ENCODE measurements at places on chromosomes 3 and 15.

DNA sequence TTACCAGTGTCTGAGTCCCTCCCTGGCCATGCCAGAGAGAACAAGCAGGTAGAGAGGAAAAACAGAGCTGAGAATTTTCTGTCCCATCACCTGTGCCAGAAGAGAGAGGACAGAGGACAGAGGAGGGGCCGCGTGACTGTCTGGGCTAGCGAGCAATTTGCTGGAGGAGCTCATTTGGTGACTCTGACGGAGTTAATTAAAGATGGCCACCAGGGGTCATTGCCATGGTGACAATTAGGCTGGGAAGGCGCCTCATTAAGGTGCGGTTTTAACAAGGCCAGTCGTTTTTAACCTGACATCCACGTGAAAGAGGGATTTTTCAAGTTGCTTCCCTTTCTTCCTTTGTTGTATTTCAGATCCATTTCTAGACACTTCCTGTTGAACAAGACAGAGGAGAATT lies 72.4 kb downstream of the RHCG start:
- no peak for ATAC-seq

DNA sequence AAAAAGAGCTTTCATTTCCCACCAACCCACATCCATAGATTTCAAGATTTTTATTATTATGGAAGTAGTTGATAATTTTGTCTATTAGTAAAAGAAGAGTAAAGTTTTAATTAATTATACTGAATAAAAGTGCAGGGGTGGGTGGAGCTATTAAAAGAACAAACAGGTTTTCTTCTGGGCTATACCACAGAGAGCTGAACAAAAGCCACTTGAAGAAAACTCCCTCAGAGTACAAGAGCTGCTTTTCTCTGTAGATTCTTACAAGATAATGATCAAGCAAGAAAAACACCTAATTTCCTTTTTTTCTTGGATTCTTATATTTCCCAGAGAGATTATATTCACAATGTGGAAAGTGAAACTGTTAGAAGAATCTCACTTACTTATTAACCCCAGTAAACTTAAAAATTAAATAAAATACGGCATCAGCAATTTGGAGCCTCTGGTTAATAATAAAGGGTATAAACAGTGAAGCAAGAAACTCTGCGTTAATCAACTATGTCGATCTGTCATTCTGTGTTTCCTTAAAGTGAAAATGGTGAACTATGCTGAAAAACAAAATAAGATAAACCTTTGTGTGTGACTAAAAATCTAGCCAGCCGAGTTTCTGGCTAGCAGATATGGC lies 84.9 kb downstream of the THBS1 start:
- ATAC-seq = no peak

DNA sequence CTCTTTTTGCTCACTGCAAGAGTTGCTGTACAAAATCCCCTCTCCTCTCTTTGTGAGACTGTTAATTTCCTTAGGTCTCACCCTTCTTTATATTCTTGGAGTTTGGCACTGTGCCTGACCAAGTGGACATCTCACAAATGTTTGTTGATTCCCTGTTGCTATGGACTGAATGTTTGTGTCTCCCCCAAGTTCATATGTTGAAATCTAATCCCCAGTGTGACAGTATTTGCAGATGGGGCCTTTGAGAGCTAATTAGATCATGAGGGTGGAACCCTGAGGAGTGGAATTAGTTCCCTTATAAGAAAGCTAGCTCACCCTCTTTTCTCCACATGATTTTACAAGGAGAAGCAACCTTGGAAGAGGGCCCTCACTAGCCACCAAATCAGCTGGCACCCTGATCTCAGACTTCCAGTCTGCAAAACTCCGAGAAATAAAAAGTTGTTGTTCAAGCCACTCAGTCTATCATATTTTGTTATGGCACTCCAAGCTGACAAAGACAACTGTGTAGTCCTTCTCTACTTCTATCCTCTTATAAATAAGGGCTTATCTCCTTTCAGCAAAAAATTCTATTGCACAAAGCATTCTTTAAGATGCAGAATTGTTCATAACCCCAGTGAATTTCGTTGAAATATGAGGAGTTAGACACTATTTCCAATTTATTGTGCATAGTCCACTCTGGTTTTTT lies 65.5 kb upstream of the NPHP3 start:
- ATAC-seq = no peak

DNA sequence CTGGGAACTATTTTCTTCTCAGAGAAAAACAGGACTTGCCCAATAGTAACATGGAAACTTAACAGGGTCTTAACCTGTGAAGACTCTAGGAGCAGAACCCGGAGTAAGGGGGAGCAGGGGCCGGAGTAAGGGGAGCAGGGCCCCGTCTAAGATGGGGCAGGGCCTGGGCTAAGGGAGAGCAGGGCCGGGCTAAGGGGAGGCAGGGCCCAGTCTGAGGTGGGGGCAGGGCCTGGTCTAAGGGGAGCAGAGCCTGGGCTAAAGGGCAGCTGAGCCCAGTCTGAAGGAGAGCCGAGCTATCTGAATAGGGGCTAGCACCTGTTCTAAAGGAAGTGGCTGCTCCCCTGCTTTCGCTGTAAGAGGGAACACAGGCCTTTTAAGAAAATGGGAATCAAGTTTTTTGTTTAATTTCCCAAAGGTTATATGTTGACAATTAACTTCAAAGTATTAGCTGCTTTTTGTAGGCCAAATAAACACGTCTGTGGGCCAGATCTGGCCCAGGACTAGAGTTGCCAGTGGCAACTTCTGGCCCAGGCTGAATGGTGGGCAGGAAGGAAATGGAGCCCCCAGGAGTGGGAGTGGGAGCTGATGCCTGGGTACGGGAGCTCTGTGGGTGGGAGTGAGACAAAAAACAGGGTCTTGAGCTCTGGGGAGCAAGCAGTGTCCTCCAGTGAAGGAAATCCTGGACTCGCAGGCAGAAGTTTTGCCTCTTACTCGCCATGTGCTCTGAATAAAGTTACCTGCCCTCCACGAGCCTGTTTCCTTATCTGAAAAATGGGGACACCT lies 32.5 kb downstream of the CSPG4 start:
- no peak for ATAC-seq

DNA sequence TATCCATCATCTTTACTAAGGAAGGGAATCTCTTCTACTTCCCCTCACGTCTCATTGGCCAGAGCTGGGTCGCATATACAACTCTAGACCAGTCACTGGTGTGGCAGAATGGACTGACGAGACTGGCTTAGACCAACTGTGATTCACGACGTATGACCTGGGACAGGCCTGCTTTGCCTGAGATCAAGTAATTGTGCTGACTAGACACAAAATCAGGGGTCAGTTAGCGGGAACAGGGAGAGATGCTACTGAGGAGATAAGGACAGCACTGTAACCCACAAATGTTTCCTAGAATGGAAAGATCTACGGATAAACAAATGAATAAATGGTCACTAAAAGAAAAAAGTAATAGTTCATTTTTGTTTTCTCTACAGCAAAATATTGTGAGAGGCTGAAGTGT lies 308.3 kb downstream of the MAGI1 start:
- no peak for ATAC-seq

- peak; percentile 44 for ATAC-seq
These were observed 46.9 kb upstream of the SLC7A14 start for GRCh38 chr3:170632780-170633179.

- no peak for ATAC-seq
These were observed 126.7 kb downstream of the LPP start for GRCh38 chr3:188280627-188281026.

DNA sequence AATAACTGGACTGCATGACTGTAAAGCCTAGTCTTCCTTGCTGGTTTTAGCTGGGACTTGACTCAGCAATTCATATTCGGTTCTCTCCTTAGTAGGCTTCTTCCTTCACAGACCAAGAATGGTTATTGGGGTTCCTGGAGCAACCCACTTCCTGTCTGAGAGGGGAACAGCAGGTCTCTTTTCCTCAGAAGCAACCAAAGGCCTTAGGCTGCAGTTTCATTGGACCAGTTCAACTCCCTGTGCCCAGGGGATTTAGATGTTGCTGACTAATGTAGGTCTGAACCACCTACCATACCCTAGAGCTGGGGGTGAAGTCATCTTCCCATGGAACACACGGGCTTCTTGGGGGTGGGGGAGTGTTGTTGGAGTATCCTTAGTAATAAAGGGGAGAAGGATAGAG lies 84.0 kb upstream of the SKOR1 start:
- no peak for ATAC-seq

DNA sequence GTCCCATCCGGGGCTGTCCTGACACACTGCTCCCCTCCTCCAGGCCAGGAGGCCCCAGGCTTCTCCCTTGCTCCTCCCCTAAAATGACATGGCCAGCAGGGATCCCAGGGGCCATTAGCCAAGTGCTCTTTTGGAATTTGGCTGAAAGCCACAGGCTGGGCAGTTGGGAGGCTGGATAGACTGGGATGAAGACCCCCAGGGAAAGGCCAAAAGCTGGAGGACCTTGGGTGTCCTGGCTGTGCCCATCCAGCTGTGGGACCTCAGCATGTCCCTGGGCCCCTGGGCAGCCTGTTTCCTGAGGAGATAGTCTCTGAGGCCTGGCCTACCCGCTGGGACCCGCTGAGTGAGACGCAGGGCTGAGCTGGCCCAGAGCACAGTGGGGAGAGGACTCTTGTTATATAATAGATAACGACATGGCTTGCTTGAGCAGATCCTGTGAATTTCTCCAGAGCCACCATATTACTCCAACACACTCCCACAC lies 5.7 kb upstream of the PDE8A start:
- no peak for ATAC-seq

DNA sequence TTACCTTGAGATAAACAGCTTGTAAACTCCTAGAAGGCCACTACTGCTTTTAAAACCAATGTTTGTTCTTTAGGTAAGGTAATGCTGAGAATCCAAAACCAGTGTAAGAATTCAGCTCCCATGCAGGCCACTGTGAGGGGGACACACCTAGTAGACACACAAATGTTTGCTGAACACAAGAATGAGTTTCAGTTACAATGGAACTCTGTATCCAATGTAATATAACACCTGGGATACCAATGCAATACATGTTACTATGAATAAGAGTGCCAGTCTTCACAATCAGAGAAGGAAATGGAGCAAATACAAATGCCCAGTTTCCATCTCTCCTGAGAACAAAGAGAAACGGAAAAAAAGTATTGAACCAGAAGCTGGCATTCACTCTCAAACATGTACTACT lies 65.9 kb downstream of the IGF2BP2 start:
- ATAC-seq = no peak

DNA sequence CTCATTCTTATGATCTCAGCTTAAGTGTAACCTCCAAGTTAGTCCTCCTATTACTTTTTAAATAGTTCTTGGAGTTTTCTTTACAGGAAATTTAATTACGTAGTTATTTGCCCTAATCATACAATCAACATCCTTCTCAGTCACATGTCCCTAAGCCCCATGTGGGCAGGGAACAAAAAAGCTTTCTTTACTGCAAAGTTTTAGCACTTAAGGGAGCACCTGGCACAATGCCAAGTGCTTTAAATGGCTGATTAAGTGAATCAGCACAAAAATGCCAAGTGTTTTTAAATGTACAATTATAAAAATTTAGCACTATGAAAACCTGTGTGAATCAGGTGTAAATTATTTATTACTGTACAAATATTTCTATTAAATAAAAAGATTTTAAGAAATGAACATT lies 445.3 kb downstream of the C3orf38 start:
- ATAC-seq = no peak

DNA sequence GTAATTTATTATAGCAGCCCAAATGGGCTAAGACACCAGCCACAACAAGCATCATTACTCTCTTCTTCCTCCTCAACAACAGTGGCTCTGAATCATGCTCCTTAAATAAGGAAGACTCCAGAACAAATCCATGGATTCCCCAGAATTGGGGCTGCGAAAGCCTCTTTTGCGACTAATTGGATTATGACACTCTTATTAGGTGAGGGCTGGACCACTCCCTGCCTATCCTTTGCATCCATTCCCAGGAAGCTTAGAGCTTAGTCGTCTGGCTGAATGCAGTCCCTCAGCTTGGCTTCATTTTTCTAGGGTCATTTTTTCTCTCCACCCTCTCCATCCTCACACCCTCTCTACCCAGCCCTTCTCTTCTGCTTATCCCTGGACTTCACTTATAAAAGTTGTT lies 227.7 kb downstream of the ZNF621 start:
- no peak for ATAC-seq

DNA sequence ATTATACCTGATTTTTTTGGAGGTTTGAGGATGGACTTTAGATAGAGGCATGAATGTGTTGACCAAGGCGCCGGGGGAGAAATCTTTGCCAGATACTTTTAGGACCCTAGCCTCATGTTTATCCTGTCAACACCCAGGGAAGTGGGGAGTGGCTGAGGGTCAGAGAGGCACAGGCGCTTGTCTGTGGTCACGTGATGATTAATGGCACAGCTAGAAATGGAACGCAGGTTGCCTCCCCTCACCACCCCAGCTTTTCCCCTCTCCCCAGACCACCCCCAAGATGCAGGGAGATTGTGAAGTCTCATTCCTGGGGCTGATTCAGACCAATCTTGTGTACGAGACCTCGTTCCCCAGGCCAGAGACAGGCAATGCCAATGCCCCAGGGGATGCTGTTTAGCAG lies 218.4 kb upstream of the LINGO1 start:
- no peak for ATAC-seq

GRCh38 chr3:48151058-48151806 lies 37.0 kb downstream of the CDC25A start:
- ATAC-seq = peak; percentile 56

DNA sequence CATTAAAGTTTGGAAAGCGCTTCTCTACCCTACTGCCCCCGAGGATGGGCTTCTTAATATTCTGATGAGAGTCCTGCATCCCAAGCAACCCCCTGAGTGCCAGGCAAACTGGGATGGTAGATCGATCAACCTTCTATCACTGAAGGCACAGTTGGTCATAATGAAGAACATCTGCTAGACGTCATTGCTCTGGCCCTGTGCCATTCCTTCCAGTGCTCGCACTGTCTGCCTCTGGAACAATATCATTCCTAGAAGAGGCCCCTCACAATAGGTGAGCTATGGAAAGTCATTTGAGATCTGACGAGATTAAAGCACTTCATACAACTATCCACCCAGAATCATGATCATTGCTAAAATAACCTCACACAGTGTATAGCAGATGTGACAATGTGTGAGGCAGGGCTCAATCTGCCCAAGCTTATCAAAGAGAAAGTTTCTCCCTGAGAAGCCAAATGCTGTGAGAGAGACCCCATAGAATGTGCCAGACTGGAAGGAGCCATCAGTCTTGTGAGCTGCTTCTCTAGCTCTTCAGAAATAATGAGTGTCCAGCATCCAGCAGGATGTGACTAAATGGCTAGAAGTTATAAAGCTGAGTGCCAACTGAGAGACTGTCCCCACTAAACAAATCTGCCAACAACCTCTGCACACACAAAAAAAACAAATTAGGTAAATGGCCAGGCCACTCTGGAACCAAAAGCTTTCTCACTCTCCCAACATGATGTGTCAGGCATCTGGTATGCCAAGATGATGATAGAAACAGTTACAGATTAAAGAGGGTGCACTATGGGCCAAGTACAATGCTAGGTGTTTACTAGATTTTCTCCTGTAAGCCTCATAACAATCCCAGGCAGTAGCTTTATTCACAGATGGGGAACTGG lies 165.5 kb downstream of the NECTIN3 start:
- no peak for ATAC-seq

Measured in activated CD4-positive, CD25-positive, alpha-beta regulatory T cell treated with anti-CD3 and anti-CD28 coated beads, Interleukin-2, amount 50 U/mL, for 24 hours (primary cell).